ENCODE measurements at places on chromosomes 16 and 17. TPM values are rescaled to one million over a fixed set of nuclear protein-coding genes. Genes with fewer than 3 reads are reported as not detected.

FBXO39 gene
- not detected for total RNA-seq

- peak; percentile 36 for DNase-seq
Observed at GRCh38 chr17:21510686-21511362, 134.7 kb downstream of the KCNJ12 start.

GRCh38 chr17:64345689-64346376 lies 44.8 kb downstream of the PECAM1 start:
- DNase-seq: no peak

ESRP2 gene
- total RNA-seq: 8.7 TPM

OTOA gene
- total RNA-seq: 0.10 TPM

DNA sequence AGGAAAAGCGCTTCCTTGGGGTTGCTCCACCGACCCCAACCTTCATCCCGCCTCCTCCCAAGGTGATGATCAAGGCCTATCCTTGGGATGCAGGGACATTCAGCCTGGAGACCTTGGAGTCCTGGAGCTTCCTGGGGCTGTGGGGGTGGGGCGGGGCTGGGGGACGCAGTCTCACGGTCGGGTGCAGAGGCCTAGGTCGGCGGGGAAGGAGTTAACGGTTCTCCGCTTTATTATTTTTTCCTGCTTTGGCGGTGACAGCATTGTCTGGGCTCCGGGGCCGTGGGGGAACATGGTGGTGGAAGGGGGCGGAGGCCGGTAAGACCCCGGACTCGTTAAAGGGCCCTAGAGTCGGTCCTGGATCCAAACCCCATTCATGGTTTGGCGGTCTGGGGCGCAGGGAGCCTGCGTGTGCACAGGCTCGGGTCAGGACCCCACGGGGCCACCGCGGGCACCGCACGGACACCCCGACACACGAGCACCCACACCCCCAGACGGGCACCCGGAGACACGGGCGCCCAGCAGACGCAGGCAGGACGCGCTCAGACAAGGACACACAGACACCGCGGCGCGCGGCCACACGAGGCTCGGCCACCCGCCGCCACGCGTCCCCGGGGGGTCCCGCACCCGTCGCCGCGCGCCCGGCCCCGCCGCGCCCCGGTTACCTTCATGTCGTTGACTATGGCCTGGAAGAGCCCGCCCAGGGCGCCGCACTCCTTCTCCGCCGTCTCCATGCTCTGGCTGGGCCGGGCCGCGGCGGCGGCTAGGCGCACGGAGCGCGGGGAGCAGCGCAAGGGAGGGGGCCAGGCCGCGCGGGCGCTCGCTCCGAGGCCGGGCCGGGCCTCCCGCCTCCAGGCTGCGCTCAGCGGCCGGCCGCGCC lies 554 bp downstream of the MTSS2 start:
- DNase-seq: peak; percentile 49

AIPL1 gene
- 0.31 TPM for total RNA-seq

CBFA2T3 gene
- total RNA-seq: 3.6 TPM
